ENCODE measurements at places on chromosomes 5 and 9.

GRCh38 chr5:107381189-107381856 lies 289.4 kb downstream of the EFNA5 start:
- no peak for DNase-seq

- DNase-seq, result no peak
Observed at GRCh38 chr9:96068511-96068910, 193.0 kb downstream of the ERCC6L2 start.

- no peak for DNase-seq
Observed at GRCh38 chr9:73155968-73156864, 4.6 kb downstream of the ANXA1 start.

- no peak for DNase-seq
Observed at GRCh38 chr5:6791031-6791430, 77.8 kb downstream of the TENT4A start.

DNA sequence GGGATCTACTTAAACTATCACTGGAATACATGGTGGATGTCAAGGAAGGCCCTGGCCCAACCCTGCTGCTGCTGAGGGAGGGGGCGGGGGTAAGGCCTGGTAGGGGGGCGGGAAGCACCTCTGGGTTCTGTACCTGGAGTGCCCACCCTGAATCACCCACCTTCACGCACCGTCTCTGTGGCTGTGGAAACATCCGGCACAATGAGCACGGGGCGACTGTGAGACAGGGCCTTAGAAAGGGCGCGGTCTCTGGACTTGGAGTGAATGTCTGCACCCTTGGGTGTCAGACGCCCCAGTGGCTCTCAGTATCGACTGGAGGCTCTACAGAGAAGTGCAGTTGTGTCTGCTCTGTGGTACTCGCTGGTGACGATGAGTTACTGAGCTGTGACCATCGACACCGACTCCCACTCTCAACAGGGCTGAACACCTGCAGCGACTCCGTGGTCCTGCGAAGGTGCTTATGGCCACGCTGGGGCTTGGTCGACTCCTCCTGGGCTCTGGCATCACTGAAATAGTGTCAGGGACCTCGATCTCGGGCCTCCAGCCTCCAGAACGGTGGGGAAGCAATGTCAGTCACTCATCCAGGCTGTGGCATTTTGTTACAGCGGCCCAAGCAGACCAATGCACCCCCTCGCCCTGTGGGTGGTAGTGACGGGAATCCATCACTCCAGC lies 25.5 kb upstream of the SLC6A19 start:
- DNase-seq, result no peak

DNA sequence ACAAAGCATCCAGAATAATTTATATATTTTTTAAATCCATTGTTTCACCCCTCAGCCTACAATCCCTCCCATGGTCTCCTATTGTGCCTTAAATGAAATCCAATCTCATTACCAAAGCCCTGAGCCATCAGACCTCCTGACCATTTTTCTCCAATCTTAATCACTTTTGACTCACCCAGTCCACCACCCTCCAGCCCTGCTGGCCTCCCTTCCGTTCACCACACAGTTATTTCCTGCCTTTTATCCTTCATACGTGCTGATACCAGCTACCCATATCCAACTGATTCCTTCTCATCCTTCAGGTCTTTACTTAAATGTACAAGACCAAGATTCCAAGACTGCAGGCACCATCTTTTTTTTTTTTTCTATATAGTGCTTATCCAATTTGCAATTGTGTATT lies 1026.7 kb upstream of the DMAC1 start:
- DNase-seq, result no peak

DNA sequence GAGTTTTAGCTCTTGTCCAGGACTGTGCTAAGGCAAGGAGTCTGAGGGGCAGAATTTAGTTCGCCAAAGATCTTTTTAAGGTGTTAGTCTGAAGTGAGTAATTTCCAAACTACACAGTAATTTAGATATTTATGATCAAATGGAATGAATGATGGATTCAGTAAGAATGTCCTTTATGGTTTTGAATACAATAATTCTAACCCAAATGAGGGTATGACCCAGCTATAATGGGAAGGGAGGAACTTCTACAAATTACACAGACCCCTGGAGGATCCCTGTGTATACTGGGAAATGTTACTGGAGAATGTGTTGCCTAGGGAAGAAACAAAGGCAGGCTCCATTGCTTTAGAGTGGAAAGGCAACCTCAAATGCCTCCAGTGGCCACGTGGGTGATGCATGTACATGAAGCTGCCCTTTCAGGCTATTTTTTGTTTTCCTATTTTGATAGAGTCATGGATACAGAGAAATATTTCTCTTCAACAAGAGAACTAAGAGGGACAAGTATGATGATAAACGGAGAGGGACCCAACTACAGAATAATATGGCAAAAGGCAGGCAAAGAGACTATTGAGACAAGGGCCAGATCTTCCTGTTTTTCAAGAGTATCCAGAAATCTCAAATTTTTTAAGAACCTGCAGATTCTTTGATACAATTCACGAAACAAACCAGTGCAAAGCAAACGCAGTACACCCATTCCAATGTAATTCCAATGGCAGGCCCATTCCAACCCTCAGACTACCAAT lies 25.4 kb downstream of the SLC1A3 start:
- no peak for DNase-seq

DNA sequence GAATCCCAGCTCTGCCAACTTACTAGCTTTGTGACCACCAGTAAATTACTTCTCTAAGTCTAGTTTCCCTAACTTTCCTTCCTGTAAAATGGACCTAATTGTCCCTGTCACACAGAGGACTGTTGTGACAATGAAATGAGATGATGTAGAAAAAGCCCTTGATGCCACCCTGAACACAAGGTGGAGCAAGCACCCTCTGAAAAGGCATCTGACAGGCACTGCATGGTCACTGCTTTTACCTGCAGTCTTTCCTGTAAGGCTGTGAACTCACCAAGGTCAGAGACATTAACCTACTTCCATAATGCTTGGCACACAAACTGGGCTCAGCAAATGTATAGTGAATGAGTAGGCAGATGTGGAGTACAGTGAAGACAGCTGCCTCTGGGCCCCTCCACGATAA lies 6.1 kb downstream of the SLC31A2 start:
- DNase-seq, result no peak

GRCh38 chr9:38047301-38048251 lies 21.5 kb downstream of the SHB start:
- DNase-seq, result no peak

DNA sequence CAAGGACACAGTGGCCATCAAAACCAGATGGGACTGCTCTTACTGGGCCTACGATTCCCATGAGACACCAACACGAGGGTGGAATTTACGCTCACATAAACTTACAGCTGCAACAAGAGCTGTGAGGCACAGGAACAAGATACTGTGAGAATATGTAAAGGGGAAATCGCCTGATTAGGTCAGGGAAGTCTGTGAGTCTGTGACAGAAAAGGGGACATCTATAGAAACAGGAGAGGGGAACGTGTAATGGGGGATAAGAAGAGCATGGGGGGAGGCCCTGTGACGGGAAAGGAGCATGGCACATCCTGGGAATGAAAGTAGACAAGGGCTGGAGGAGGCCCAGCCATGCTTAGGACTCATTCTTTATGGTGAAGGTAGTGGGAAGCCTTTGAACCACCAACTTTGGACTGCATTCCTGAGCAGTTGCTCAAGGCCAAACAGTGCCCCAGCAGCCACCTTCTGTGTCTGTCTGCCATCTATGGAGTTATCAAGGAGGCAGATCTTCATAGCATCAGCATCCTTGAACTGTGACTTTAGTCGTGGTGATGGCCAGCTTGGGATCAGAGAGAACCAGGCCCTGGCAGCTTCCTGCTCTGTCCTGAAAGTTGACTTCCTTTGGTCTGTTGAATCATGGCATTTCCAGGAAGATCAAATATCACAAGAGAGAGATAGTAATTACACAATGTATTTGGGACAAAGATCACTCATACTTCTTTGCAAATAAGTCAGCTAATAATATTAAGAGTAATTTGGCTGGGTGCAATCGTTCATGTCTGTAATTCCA lies 87.9 kb upstream of the FAM169A start:
- no peak for DNase-seq

DNA sequence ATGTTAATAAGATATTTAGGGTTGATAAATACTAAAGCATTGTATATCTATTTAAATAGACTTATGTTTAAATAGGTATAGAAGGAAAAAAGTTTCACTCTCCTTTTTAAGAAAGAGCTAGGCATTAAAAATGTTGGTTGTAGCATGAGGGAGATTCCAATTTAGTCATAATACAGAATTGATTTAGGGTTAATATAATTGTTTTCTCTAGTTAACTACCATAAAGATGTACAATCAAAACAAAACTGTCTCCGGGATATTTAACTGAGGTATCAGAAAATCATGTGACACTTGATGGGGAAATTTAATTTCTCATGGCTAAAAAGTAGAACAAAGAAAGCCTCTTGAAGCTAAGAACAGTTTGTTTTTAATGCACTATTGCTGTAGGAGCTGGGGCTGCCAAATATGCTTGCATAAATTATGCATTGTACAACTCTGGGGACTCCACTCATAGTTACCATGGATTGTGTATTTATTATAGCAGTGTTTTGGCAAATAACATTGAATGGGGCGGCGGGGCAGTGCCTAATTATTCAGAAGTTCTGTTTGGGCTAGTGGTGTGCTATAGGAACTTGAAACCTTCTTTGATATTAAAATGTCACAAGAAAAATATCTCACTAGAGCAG lies 44.2 kb downstream of the SMC2 start:
- no peak for DNase-seq

DNA sequence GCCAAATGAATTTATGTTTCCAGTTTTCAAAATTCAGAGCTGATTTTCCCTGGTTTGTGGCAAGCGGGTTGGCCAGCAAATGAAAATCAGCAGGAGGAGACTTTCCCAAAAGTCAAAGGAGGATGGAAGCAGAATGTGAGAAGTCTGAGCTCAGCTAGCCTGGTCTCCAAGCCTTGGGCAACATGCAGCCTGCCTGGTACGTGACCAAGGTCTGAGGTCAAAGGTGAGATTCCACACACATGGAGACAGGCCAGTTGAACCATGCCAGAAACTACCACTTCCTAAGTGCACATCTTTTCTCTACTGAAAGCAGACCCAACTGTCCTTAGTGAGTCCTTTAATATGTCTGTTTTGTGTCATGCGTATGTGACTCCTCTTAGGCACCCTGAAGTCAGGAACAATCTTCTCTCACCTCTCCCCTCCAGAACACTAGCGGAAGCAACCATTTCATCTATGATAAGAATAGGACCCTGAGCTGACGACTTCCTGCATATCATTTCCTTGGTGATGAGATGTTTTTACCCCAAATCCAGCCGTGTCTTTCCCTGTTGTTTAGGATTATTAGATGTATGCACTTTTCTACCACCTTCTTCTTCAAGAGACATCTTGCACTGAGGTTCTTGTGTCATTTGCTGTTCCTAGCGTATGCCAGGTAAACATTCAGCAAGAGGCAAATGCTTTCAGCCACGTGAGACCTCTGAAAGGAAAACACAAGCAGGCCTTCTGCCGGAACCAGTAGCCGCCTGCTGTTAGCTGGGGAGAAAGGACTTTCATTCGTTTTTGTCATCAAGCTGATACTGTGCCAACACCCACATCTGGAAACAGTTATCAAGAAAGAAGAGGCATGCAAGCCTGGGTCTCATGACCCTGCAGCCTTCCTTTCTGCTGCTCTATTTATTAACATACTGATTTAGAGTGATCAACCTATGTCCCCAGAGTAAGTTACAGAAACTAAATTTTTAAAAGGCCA lies 9.7 kb upstream of the TGFBI start:
- peak; percentile 96 for DNase-seq

DNA sequence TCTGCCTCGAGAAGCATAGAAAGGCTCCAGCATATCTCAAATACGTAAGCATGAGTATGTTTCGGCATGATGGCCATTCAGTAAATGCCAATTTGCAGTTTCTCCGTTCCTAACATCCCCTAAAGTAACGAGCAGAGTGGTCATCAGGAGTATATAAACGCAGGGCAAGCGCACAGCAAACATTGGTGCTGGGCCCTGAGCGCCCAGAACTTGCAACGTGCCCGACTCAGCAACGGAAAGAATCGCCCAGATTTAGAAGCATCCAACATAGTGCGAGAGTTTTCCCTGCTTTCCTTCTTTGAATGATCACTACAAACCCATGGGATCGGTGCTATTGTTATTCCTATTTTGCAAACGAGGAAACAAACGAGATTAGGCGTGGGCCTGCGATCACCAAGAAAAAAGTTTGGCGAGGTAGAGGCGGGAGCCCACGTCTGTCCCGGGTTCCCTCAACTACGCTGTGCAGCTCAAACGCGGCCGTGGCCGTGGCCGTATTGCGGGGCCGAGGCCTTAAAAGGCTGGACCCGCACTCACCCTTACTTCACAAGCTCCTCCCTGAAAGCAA lies 505 bp downstream of the RPS14 start:
- DNase-seq, result no peak

GRCh38 chr5:63878788-63879187 lies 83.5 kb downstream of the HTR1A start:
- DNase-seq, result no peak

GRCh38 chr9:121633119-121633714 lies 18.2 kb upstream of the DAB2IP start:
- no peak for DNase-seq

DNA sequence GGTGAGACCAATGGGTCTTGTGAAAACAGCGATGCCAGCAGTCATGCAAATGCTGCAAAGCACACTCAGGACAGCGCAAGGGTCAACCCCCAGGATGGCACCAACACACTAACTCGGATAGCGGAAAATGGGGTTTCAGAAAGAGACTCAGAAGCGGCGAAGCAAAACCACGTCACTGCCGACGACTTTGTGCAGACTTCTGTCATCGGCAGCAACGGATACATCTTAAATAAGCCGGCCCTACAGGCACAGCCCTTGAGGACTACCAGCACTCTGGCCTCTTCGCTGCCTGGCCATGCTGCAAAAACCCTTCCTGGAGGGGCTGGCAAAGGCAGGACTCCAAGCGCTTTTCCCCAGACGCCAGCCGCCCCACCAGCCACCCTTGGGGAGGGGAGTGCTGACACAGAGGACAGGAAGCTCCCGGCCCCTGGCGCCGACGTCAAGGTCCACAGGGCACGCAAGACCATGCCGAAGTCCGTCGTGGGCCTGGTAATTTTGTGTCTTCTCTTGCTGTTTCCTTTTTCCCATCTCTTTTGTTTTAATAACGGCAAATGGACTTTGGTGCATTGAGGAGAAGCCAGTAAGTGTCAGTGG lies 98.0 kb downstream of the EHMT1 start:
- DNase-seq, result no peak

- no peak for DNase-seq
Observed at GRCh38 chr5:38250763-38251448, 7.5 kb upstream of the EGFLAM start.

- no peak for DNase-seq
Observed at GRCh38 chr5:59079622-59080620, 497.0 kb downstream of the RAB3C start.

DNA sequence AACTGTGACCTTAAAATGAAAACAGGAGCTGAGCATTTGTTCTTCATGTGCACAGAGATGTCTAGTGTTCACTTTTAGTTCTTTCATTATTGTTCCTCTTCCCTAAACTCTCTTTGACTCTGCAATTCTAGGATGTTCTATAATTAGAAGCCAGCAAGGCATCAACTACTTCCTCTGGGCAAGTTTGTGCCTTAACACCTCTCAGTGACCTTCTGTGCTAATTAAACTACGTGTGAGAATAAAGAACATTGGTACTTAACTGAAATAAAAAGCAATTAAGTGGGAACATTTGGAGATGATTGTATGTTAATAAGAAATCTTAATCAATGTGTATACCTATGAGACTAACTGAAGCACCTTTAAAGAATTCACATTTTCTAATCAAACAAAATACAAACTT lies 242.8 kb downstream of the RASEF start:
- no peak for DNase-seq

Measured in SK-N-MC (cell line).